Keratinocyte (primary cell): ENCODE measurements at places on chromosomes 3 and 15.

- no peak overlapping the region for H3K27ac ChIP-seq
- H3K4me3 ChIP-seq, result no peak overlapping the region
- H3K36me3 ChIP-seq, result no peaks in the 10 kb centered on the region
- H3K4me1 ChIP-seq, result peaks cover 18% of the 10 kb centered on the region
- no peak for DNase-seq
- no peaks in the 10 kb centered on the region for H3K27me3 ChIP-seq
Observed at GRCh38 chr3:46298871-46299607, 54.9 kb upstream of the CCR2 start.

- no peak overlapping the region for H3K27ac ChIP-seq
- H3K27me3 ChIP-seq, result no peaks in the 10 kb centered on the region
- H3K4me1 ChIP-seq, result no peaks in the 10 kb centered on the region
- H3K4me3 ChIP-seq, result no peak overlapping the region
Observed at GRCh38 chr15:96586901-96587300, 256.4 kb downstream of the NR2F2 start.

DNA sequence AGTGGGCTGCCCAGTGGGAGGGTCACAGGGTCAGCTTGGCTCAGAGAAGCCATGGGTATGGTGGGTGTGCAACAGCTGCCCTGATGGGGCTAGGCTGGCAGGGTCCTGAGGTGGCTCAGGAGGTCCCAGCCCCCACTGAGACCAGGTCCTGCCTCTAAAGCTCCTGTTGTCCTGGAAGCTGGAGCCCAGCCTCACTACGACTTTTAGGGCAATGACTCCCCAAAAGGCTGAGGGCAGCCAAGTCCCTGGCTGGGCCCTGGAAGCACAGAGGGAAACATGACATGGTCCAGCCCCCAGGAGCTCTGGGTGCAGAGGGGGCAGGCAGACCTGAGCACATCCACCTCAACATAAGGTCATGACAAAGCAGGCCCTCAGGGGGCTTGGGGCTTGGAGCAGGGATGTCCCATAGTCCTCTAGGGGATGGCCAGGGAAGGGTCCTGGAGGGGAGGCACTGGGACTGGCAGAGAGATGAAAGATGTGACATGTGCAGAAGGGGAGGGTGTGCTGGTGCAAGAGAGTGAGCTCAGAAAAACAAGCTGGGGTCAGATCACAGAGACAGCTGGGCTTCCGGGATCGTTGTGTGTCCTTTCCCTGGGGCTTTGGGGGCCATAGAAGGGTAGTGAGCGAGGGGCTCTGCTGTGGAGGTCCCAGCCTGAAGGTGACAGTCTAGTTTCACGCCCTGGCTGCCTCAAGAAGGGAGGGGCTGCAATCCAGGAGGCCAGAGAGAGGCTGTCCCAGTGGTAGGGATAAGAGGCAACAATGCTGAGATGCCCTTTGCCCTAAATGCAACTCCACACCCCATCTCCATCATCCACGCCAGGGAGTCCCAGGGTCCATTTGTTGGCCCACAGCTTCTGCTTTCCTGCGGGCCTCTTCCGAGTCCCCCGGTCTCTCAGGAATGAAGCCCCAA lies 639 bp upstream of the ITIH3 start:
- H3K4me1 ChIP-seq, result peaks cover 4% of the 10 kb centered on the region
- H3K27me3 ChIP-seq, result peaks cover 13% of the 10 kb centered on the region
- H3K4me3 ChIP-seq, result no peak overlapping the region
- no peak overlapping the region for H3K27ac ChIP-seq
- DNase-seq, result no peak

DNA sequence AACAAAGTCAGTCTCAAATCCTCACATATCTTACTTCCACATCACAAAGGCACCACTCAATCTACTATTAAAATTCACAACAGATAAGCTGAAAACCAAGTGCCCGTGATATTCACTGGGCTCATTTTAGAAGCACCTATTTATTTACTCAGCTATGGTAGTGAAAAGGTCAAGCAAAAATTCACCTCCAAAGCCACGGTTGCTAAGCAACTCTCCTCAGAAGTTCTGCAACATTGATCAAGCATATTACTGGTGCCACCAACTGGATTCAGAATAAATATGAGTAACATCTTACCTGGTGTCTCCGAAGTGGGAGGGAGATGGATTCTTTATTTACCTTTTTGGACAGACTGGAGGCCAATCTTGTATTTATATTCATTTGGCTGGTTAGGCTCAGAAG lies 714.8 kb downstream of the FHIT start:
- H3K27me3 ChIP-seq, result no peaks in the 10 kb centered on the region
- no peaks in the 10 kb centered on the region for H3K36me3 ChIP-seq
- no peak for DNase-seq
- H3K4me1 ChIP-seq, result no peaks in the 10 kb centered on the region
- no peak overlapping the region for H3K27ac ChIP-seq

DNA sequence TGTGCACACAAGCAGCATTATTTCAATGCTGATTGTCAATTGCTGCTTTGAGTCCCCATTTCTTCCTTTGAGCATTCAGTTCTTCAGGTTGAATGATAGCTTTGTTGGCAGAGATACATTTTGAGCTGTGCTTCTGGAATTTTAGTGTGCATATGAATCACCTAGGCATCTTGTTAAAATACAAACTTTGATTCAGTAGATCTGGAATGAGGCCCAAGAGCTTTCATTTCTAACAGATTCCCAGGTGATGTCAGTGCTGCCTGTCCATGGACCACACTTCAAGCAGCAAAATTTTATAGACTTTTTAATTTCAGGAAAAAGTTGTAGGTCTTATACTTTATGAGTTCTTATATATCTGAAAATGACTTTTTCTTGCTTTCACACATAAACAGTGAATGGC lies 131.1 kb downstream of the ADAMTSL3 start:
- no peaks in the 10 kb centered on the region for H3K27me3 ChIP-seq
- H3K36me3 ChIP-seq, result no peaks in the 10 kb centered on the region
- H3K4me3 ChIP-seq, result no peak overlapping the region
- no peak overlapping the region for H3K27ac ChIP-seq
- DNase-seq, result peak; percentile 9
- H3K4me1 ChIP-seq, result no peaks in the 10 kb centered on the region

DNA sequence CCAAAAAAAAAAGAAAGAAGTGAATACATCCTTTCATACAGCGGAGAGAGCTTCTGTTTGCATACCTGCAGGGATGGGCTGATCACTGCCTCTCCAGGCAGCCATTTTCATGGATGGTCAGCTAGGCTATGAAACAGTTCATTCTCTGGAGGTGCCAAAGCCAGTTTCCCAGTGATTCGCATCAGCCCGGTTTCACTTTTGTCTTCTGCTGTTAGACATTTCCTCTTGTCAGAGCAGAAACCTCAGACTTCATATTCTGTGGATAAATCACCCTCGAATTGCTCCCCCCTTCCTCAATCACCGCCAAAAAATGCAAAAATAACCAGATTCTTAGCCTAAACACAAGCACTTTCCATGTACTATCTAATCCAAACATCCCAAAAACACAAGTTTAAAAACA lies 225.6 kb downstream of the ADAMTS9 start:
- no peaks in the 10 kb centered on the region for H3K36me3 ChIP-seq
- H3K4me1 ChIP-seq, result no peaks in the 10 kb centered on the region
- DNase-seq, result no peak
- H3K27ac ChIP-seq, result no peak overlapping the region
- H3K4me3 ChIP-seq, result no peak overlapping the region
- H3K27me3 ChIP-seq, result no peaks in the 10 kb centered on the region

DNA sequence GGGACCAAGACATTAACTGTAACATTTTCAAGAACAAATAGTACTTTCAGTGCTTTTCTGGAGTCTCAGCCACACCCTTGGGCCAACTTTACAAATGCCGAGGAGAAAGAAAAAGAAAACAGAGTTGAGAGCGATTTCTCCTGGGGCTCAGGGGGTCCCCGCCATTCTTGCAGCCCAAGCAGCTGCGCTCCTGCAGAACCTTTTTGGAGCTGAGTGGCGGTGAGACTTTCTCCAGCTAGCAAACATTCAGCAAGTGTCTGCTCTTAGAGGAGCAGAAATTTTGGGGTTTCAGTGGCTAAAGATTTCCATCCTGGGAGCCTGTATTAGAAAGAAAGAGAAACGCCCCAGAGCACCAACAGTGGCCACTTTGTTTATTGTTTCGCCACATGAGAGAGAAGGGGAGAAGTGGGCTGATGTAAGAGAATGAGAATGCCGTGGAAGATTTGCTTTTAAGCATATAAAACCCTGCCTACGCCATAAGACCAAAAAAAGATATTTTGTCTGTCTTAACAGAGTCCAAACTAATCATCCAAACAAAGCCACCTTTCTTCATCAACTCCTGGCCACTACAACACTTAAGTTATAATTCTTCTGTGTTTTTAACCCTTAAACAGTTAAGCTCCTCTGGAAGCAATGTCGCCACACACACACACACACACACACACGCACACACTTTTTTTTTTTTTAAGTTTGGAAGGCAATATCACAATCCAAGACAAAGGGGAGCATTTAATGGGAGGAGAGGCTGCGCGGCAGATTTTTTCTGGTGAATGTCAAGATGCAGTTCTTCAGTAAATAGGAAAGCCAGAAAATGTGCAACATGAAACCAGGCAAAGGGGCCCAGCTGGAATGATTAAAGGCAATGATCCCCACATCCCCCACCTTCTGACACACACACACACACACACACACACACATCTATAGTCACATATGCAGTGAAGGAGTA lies 19.2 kb downstream of the EID1 start:
- H3K4me1 ChIP-seq, result no peaks in the 10 kb centered on the region
- no peak for DNase-seq
- H3K36me3 ChIP-seq, result no peaks in the 10 kb centered on the region
- peaks cover 7% of the 10 kb centered on the region for H3K27me3 ChIP-seq
- no peak overlapping the region for H3K4me3 ChIP-seq
- H3K27ac ChIP-seq, result no peak overlapping the region

DNA sequence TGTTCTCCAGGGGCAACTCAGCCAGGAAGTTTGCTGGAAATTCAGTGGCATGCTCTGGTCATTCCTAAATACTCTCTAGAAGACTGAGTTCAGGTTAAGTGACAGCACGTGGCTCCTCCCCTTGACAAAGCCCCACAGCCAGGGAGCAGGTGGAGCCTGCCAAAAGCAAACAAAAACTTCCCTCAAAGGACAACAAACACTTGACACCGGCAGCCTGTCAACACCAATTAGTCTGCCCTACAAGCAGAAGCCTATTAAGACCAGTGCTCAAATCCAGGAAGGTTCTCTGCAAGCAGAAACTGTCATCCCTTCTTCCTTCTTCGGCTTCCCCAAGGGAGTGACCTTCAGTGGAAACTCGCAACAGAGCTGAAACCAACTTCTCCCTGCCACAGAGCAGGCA lies 5.0 kb downstream of the MEX3B start:
- no peak overlapping the region for H3K4me3 ChIP-seq
- no peaks in the 10 kb centered on the region for H3K36me3 ChIP-seq
- peaks cover 24% of the 10 kb centered on the region for H3K27me3 ChIP-seq
- H3K27ac ChIP-seq, result no peak overlapping the region
- no peak for DNase-seq

GRCh38 chr3:24614359-24614758 lies 119.7 kb upstream of the THRB start:
- H3K27ac ChIP-seq, result no peak overlapping the region
- H3K4me3 ChIP-seq, result no peak overlapping the region
- no peaks in the 10 kb centered on the region for H3K36me3 ChIP-seq
- no peaks in the 10 kb centered on the region for H3K27me3 ChIP-seq
- no peak for DNase-seq

DNA sequence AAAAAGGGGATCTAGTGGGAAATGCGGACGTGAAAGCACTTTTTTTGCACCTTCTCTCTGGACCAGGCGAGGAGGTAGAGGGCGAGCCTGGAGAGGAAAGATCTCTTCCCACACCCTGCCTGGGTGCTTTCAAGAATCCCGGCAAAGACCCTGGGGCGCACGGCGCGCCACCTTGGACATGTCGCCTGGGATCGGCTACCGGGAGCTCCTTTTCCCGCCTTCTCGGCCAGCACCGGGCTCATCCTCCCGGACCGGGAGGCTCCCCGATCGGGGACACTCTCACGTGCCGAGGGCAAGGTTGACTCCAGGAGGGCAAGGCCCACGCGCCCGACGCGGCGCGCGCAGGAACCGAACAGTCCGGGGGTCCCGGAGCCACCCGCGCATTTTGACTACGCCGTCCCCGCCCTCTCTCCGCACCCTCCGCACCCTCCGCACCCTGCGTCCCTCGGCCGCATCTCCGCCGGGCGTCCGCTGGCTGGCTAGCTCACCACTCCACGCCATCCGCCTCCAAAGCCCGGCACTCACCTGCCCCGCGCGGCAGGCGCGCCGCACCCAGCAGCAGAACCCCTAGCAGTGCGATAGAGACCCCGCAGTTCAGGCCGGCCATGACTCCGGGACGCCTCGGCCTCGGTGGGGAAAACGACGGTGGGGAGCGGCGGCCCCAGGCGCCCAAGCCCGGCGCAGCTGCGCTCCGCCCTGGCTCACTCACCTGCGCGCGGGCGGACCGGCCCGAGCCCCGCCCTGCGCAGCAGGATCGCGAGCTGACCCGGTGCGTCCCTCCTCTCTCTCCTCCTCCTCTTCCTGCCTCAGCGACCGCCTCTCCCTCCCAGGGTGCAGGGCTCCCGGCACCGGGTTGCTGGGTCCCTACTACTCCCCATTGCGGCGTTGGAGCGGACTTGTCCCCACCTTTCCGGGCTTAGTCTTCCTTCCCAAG lies at the start of gene CDCP1:
TSS of gene CDCP1 (minus strand) at position 698 of the 934 bp plus-strand sequence. CDS start at position 607, 91 bp downstream.
- H3K27ac ChIP-seq, result peak within 1 kb of the TSS; percentile 92
- DNase-seq, result no peak
- peak within 1 kb of the TSS; percentile 91 for H3K4me3 ChIP-seq

DNA sequence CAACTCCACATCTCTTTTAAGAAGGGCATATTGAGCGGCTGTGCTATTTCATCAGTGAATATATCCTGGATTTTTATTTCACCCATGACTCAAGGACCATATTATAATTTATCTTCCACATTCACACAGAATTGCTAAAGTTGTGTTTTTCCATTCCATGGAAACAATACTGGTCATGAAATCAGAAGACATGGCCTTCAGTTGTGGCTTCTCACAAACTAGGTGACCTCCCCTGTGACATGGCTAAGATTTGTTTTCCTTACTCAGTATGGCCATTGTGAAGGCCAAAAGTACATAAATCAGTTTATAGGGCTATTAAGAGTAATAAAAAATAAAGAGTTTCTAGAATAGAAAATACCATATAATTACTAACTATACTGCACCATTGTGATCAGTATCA lies 415.6 kb downstream of the OXSM start:
- DNase-seq, result no peak
- no peaks in the 10 kb centered on the region for H3K36me3 ChIP-seq
- no peaks in the 10 kb centered on the region for H3K27me3 ChIP-seq
- H3K27ac ChIP-seq, result no peak overlapping the region
- no peaks in the 10 kb centered on the region for H3K4me1 ChIP-seq

GRCh38 chr3:145623349-145623748 lies 537.6 kb downstream of the PLOD2 start:
- no peak overlapping the region for H3K4me3 ChIP-seq
- no peaks in the 10 kb centered on the region for H3K4me1 ChIP-seq
- no peaks in the 10 kb centered on the region for H3K27me3 ChIP-seq
- DNase-seq, result no peak
